Right atrium auricular region (tissue), 2 donors: ENCODE measurements at places on chromosomes 1 and 21. TPM values are rescaled to one million over a fixed set of nuclear protein-coding genes. Genes with fewer than 3 reads are reported as not detected.

CDC20 gene
- total RNA-seq = 0.63 TPM

KLHDC8A gene
- total RNA-seq = 0.24 TPM

RGSL1 gene
- not detected for total RNA-seq

DNA sequence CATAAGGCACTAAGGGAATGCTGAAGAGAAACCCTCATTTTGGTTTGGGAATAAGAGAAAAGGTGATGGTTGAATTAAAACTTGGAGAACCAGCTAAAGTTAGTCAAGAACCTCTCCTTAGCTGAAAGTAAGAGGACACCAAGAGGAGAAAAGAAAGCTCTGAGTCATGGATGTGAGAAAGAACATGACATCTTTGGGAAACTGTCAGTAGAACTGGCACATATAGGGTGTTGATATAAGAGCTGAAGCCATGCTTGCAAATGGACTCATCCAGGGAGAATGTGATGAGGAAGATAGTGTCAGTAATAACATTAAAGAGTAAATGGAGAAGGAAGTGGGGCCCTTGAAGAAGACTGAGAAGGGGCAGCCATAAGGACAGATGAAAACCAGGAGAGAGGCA, 54.3 kb downstream of the LRRC8C start:
- no peak for DNase-seq

DNA sequence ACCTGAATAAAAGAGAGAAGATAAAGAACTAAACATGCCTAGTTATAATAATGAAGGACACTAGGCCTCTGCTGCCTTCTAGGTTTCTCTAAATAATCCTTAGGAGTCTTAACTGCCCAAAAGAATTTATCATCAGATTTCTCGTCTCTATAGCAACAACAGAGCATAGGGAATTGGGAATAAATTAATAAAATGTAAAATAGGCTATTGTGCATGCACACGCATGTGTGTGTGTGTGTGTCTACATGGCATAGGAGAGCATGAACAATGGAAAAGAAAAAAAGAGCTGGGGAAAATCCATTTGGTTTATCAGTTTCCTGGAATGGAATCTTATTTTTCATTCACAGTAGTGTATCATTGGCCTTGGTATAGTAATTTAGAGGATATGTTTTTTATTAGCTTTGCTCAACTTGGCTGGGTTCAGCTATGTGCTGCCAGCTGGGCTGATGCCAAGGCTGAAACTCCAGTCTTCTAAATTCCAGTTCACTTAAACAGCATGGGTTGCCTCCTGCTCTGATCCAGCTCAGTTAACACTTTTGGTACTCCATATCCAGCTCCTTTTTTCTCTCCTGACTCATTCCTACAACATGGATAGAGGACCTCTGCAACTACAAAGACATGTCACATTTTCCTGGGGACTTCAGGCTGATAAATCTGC, 80.6 kb upstream of the SLFNL1 start:
- DNase-seq = peak; percentile 94

GRCh38 chr1:235997049-235997448, 67.8 kb downstream of the NID1 start:
- DNase-seq = no peak

- DNase-seq = no peak
Observed at GRCh38 chr1:183732236-183732880, 72.6 kb upstream of the RGL1 start.

DNA sequence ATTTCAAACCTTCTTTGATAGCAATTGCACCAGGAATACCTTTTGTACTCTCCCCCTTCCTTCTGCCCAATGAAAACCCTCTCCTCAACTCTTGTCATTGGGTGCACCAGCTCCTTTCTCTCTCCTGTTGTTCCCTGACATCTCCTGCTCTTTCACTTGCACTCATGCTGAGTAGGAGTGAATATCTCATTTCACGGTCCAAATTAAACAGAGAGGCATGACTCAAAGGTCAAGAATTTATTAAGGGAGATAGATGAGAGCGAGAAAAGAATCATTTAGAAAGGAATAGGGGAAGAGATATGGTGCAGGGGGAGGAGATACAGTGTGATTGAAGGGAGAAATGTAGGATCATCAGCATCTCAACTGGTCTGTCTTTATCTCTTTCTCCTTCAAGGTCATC, 22.1 kb downstream of the AIM2 start:
- DNase-seq = no peak

DNA sequence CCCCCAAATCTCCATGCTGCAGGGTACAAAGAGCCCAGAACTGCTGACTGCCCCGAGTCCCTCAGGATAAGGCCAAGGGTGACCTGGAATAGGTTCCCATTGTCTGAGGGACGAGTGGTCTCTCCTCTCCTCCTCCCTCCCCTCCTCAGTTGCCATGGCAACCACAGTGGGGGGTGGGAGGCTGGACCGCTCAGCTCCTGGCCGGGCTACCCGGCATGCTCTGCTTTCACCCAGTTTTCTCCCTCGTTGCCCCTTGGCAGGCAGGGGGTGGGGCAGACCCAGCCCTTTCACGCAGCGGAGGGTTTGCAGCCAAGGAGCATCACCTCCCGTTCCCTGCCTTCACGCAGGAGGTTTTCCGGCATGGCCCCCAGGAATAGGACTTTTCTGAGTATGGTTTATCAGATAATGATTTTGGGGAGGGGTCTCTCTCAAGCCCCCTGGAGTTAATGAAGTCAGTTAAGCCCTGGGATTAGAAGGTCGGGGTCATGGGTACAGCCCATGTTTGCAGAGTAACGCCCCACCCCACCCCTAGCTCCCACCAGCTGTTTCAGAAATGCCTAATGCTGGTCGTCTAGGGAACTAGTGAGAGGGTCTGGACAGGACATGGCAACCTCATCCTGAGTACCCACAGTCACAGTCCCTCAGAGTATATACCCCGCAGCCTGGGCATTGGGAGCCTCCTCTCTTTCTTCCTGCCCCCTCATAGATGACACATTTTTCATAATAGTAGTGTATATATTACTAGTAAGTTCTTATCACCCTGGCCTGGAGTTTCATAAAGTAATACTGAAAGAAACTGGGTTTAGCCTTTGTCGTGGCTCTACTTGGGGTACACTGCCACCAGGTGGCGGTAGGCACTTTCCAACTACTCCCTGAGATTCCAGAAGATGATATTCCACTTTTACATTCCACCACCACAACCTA, 20.7 kb downstream of the C1QB start:
- DNase-seq = no peak

DNA sequence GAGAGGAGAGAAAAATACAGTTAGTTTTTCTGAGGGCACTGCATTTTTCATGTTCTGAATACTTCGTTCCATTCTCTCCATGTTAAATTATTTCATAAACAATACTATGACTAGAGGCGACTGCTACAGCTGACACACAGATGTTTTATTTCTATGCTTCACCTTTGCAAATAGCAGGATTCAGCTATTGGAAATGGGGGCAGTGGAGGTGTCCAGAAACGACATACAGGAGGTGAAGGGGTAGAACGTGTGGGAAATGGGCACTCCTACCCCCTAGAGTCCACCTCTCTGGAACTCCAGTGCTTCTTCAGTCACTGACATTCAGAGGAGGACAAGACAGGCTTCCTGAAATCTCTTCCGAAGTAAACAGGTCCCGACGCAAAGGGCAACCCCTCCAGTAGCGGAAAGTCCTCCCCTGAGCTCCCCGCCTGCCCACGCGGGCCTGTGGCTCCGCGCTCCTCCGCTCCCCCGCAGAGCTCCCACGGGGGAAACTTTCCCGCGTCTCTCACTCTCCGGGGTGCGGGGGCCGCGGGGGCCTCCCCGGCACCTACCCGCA, 480 bp downstream of the DPYD start:
- no peak for DNase-seq
